ENCODE measurements at places on chromosomes 16 and 17. TPM values are rescaled to one million over a fixed set of nuclear protein-coding genes. Genes with fewer than 3 reads are reported as not detected.

GRCh38 chr17:35086164-35086563 is 22.7 kb upstream of the RFFL start:
- H3K36me3 ChIP-seq = no peaks in the 10 kb centered on the region
- no peak for DNase-seq
- H3K4me3 ChIP-seq = no peak overlapping the region
- H3K27me3 ChIP-seq = no peaks in the 10 kb centered on the region
- H3K4me1 ChIP-seq = peaks cover 36% of the 10 kb centered on the region

DNA sequence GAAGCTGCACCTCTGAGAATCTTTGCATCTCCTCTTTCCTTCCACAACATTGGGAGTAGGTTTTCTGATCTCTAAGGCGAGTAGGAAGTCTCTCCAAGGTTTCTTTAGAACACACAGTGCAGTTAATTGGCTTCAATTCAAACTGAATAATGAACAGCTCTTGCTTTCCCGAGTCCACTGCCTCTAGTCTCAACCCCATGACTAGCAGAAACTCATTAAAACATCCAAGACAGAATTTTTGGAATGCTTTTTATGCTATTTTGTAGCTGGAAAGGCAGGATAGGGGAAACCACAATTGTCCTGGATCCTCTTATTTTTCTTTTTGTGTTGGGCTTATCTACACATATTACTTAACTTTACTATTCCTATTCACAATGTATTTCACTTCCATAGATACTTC is 206.6 kb downstream of the CDH8 start:
- H3K4me3 ChIP-seq = no peak overlapping the region
- H3K4me1 ChIP-seq = no peaks in the 10 kb centered on the region
- no peak for DNase-seq
- H3K36me3 ChIP-seq = no peaks in the 10 kb centered on the region

Gene ADGRG1
- polyA plus RNA-seq = 2.6 TPM

DNA sequence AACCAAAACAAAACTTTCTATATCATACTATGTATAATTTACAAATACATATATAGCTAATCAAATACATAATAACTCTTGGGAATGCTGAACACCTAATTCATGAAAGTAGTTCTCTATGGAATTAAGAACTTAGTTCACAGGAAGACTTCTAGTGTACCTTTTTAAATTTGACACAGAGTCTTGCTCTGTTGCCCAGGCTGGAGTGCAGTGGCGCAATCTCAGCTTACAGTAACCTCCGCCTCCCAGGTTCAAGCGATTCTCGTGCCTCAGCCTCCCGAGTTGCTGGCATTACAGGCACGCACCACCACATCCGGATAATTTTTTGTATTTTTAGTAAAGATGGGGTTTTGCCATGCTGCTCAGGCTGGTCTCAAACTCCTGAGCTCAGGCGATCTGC is 24.7 kb downstream of the RFWD3 start:
- H3K27me3 ChIP-seq = no peaks in the 10 kb centered on the region
- no peaks in the 10 kb centered on the region for H3K4me1 ChIP-seq
- no peak overlapping the region for H3K4me3 ChIP-seq
- H3K27ac ChIP-seq = no peak overlapping the region
- H3K36me3 ChIP-seq = peaks cover 69% of the 10 kb centered on the region
- DNase-seq = no peak

GRCh38 chr16:89361751-89362539 is 128.4 kb downstream of the ANKRD11 start:
- no peaks in the 10 kb centered on the region for H3K27me3 ChIP-seq
- no peak for DNase-seq
- H3K27ac ChIP-seq = no peak overlapping the region
- H3K4me3 ChIP-seq = no peak overlapping the region

Gene CHRNE
- polyA plus RNA-seq = 0.54 TPM

DNA sequence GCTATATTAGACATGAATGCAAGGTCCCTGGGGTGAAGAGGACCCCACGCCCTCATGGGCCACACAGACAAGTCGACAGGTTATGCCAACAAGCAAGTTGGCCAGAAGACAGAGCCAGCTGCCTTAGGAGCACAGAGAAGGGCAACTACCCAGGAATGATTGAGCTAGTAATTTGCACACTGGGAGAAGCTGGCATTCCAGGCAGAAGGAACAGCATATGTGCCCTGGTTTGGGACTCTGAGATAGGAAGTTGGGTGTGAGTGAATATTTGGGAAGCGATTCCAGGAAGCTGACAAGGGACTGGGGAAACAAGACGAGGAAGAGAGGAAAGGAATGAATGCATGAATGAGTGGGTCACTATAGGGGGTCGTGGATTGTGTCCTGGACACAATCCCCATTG is 203.7 kb upstream of the CDH5 start:
- H3K36me3 ChIP-seq = no peaks in the 10 kb centered on the region
- no peak overlapping the region for H3K27ac ChIP-seq
- peaks cover 4% of the 10 kb centered on the region for H3K4me1 ChIP-seq
- no peaks in the 10 kb centered on the region for H3K27me3 ChIP-seq

DNA sequence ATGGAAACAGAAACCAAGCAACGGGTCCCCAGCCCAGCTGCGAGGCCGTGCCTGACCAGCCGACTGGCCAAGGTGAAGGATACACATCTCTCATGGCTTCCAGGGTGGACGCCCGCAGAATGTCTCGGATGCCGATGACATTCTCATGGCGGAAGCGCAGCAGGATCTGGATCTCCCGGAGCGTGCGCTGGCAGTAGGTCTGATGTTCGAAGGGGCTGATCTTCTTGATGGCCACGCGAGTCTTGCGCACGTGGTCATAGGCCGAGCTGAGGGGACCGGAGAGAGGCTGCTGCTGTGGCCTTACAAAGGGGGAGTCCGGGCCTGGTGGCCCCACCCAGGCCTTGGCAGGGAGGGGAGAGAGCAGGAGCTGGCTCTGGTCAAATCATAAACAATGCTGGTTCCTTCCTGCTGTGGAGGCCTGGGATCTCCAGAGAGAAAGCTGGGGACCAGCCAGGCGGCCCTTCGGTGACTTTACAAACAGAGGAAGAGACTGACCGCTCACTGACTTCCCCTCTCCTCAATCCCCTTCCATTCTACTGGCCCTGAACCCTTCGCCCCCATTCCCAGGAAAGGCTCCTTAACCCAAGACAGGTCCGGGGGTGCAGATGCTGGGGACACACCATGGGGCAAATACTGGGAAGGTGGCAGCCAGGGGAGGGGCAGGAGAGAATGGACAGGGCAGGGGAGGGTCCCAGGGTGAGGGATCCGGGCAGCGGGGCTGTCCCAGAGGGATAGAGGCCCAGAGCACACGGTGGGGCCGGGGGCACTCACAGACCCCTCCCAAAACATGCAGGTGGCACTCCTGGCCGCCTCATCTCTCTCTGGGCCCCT is 1.1 kb downstream of the MAPK3 start:
- peak overlapping the region; percentile 54 for H3K27ac ChIP-seq
- H3K4me1 ChIP-seq = peaks cover 9% of the 10 kb centered on the region
- H3K27me3 ChIP-seq = no peaks in the 10 kb centered on the region
- DNase-seq = peak; percentile 43

Gene SLC7A6
- 19.0 TPM for polyA plus RNA-seq

Gene CEP295NL
- polyA plus RNA-seq = 0.31 TPM

DNA sequence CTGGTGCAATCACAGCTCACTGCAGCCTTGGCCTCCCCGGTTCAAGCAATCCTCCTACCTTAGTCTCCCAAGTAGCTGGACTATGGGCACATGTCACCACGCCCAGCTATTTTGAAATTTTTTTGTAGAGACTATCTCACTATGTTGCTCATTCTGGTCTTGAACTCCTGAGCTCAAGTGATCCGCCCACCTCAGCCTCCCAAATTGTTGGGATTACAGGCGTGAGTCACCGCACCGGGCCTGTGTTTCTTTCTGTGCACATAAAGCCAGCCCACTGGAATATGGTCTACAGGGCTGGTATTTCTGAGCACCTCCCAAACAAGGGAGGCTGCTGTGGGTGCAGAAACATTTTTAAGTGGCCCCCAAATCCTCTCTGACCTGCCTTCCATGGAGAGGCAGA is 8.4 kb downstream of the TMEM95 start:
- no peaks in the 10 kb centered on the region for H3K27me3 ChIP-seq
- no peak overlapping the region for H3K4me3 ChIP-seq
- H3K4me1 ChIP-seq = no peaks in the 10 kb centered on the region
- H3K36me3 ChIP-seq = no peaks in the 10 kb centered on the region
- no peak for DNase-seq

DNA sequence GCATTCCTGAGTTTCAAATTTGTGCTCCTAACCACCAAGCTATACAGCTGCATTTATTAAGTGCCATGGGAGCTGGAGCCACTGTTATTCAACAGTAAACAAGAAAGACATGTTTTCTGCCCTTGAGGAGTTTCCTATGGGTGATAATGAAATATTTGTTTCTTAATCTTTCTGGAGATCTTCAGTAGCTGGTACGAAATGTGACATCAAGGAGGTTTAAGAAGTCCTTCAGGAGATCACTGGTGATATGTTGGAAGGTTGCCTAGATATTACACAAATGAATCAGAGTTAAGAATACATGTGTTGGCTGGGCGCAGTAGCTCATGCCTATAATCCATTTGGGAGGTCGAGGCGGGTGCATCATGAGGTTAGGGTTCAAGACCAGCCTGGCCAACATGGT is 14.9 kb downstream of the RHOT1 start:
- no peaks in the 10 kb centered on the region for H3K27me3 ChIP-seq
- no peak overlapping the region for H3K4me3 ChIP-seq
- DNase-seq = no peak
- no peak overlapping the region for H3K27ac ChIP-seq
- no peaks in the 10 kb centered on the region for H3K36me3 ChIP-seq

DNA sequence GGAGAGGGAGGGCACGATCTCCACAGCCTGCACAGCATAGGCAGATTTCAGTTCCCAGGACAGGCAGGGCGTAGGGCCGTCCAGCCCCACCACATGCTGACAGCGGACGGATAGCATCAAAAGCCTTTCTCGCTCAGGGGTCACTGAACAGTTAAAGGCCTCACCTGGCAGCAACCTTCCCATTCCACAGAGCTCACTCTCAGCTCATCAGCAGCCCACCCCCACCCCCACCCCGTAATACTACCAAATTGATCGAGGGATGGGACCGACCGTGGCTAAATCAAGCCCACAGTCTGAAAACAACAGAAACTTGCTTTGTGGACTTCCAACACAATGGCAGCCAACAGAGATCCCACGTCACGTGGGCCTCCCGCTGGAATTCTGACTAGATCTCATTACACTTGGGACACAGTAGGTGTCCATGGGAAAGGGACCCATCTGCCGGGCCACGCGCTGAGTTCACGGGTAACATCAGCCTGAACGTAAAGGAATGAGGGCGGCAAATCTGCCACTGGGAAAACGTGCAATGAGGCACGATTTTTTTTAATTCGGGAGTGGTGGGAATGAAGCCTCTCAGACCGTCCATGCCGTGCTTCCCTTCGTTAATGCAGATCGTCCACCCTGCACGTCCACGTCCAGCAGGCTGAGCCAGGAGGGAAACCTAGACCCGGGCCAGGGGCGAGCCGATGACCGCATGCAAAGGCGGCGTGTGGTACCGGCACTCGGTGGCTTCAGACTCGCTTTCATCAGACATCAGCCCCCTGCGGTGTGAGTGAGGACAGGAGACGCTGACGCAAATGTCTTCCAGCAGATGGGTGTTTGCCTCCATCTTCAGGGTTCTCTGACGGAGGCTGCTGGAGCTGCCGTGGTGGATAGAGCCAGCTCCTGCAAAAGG is 92.1 kb downstream of the TBC1D16 start:
- no peak overlapping the region for H3K4me3 ChIP-seq
- H3K27ac ChIP-seq = no peak overlapping the region
- H3K27me3 ChIP-seq = no peaks in the 10 kb centered on the region

- H3K36me3 ChIP-seq = peaks cover 54% of the 10 kb centered on the region
- DNase-seq = no peak
- H3K4me3 ChIP-seq = no peak overlapping the region
- H3K27me3 ChIP-seq = no peaks in the 10 kb centered on the region
Measured at GRCh38 chr17:50737118-50737698, 17.8 kb downstream of the LUC7L3 start.

Gene CXCL16
- polyA plus RNA-seq = 4.3 TPM

Gene OR1A1
- not detected for polyA plus RNA-seq

Gene CDH1
- not detected for polyA plus RNA-seq

GRCh38 chr17:72900654-72900971 is 191.9 kb downstream of the SLC39A11 start:
- no peak overlapping the region for H3K4me3 ChIP-seq
- H3K27ac ChIP-seq = no peak overlapping the region
- H3K4me1 ChIP-seq = peaks cover 14% of the 10 kb centered on the region
- H3K27me3 ChIP-seq = no peaks in the 10 kb centered on the region

Gene EFNB3
- polyA plus RNA-seq = 26.1 TPM

Gene BCO1
- 0.02 TPM for polyA plus RNA-seq

Gene CD300LB
- polyA plus RNA-seq = not detected

DNA sequence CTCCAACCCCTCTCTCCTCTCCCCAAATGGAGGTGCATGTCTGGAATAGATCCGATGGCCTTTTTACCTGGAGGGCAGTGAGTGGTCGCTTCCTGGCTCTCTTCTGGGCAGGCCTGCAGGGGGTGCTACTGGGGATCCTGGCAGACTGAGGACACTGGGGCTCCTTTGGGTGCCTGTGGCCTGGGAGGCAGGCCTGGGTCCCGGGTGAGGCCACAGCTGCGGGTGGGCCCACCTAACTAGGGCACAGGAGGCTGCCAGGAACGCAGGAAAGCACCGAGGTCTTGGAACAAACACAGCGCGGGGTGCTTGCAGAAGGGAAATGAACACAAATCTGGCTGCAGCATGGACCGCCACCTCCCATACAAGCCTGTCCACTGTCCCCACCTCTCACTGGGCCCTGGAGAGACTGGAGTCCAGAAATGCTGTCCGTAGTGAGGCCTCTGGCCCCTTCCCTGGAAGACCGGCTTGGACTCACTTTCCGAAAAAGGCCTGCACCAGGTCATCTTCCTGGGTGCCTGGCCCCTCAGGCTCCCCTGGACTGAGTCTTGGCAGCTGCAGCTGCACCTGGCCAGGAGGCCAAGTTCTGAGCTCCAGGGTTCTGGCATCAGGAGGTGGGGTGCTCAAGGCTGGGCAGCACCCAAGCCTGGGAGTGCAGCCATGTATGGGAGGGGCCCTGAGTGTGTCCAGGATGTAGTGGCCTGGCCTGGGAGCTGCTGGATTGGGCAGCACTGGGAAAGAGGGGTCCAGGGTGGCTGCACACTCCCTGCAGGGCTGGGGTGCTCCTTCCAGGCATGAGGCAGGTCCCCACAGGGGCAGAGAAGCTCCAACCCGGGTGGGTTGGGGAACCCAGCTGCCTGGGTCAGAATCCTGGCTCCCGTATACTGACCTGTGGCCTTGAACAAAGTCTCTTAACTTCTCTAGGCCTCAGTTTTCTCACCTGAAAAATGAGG is 195.1 kb downstream of the IRF8 start:
- no peak for DNase-seq
- no peak overlapping the region for H3K27ac ChIP-seq
- no peak overlapping the region for H3K4me3 ChIP-seq
- H3K4me1 ChIP-seq = no peaks in the 10 kb centered on the region
- H3K36me3 ChIP-seq = no peaks in the 10 kb centered on the region
- peaks cover 59% of the 10 kb centered on the region for H3K27me3 ChIP-seq

GRCh38 chr17:48551214-48551555 is 6.3 kb upstream of the HOXB2 start:
- DNase-seq = no peak
- H3K36me3 ChIP-seq = no peaks in the 10 kb centered on the region

DNA sequence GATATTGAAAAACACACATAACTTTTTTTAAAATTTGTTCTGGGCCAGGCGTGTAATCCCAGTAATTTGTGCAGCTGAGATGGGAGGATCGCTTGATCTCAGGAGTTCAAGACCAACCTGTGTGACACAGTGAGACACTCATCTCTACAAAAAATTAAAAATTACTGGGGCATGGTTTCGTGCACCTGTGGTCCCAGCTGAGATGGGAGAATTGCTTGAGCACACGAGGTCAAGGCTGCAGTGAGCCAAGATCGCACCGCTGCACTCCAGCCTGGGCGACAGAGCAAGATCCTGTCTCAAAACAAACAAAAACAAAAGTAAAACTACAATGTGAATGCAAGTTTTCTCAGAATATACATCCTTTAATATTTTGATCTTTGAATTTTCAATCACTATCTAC is 15.1 kb downstream of the C16orf54 start:
- no peak overlapping the region for H3K27ac ChIP-seq
- H3K27me3 ChIP-seq = peaks cover 9% of the 10 kb centered on the region
- H3K4me1 ChIP-seq = no peaks in the 10 kb centered on the region
- no peak overlapping the region for H3K4me3 ChIP-seq
